ENCODE measurements at places on chromosomes 16 and 17.

DNA sequence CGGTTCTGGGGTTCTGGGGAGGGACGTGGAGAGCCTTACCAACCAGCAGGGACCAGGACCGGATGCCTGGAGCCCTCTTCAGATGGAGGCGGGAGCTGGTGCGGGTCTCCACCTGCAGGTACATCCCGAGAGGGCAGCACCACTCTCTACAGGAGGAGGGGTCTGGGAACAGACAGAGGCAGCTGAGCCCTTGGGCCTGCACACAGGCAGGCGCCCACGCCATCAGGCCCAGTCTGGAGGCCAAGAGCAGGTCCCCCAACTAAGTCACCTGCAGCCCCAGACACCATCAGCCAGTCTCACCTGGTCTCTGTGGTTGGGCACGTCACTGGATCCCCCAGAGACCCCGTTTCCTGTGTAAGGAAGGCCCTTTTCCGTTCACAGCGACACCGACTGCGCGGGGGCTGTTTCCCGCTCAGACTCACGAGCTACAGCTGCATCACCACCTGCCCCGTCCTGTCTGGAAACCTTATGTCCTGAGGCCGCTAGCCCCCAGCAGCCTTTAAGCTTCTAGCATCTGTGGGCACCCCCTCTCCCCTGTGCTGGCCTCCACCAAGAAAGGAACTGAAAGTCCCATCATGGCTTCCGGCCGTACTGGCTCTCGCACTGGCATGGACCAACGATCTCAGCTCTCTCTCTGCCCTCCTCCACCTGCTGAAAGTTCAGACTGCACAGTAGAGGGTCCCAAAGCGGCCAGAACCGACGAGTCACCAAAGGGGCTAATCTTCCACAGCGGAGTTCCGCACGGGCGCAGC lies 1.2 kb downstream of the CYBC1 start:
- H3K27me3 ChIP-seq: no peaks in the 10 kb centered on the region
- H3K4me3 ChIP-seq: peak overlapping the region; percentile 72
- H3K4me1 ChIP-seq: peaks cover 20% of the 10 kb centered on the region

DNA sequence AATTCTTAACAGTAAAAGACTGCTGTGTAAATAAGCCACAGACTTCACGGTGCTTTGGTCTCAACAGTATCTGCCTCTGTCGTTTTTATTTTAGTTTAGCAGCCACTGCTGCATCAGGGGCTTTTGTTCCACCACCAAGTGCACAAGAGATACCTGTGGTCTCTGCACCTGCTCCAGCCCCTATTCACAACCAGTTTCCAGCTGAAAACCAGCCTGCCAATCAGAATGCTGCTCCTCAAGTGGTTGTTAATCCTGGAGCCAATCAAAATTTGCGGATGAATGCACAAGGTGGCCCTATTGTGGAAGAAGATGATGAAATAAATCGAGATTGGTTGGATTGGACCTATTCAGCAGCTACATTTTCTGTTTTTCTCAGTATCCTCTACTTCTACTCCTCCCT lies 7.9 kb downstream of the HERPUD1 start:
- no peak for DNase-seq
- no peaks in the 10 kb centered on the region for H3K4me1 ChIP-seq
- no peak overlapping the region for H3K4me3 ChIP-seq
- H3K27ac ChIP-seq: no peak overlapping the region

DNA sequence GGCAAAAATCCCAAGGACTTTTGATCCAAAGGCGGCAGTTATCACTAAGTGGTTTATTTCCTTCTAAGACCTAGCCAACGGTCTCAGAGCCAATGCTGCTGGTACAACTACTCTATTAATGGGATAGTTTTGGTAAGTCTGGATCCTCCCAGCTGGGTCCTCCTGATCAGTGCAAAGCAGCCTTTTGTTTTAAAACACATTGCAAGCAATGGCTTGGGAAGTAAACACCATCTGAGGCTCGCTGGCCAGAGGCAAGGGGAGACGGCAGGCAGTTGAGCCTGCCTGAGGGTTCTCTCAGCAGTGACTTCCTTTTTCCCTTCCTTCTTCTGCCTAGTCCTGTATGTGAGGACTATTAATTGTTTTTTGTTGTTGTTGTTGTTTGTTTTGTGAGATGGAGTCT lies 1.6 kb upstream of the SLC5A10 start:
- no peaks in the 10 kb centered on the region for H3K36me3 ChIP-seq
- no peak for DNase-seq
- no peaks in the 10 kb centered on the region for H3K4me1 ChIP-seq

DNA sequence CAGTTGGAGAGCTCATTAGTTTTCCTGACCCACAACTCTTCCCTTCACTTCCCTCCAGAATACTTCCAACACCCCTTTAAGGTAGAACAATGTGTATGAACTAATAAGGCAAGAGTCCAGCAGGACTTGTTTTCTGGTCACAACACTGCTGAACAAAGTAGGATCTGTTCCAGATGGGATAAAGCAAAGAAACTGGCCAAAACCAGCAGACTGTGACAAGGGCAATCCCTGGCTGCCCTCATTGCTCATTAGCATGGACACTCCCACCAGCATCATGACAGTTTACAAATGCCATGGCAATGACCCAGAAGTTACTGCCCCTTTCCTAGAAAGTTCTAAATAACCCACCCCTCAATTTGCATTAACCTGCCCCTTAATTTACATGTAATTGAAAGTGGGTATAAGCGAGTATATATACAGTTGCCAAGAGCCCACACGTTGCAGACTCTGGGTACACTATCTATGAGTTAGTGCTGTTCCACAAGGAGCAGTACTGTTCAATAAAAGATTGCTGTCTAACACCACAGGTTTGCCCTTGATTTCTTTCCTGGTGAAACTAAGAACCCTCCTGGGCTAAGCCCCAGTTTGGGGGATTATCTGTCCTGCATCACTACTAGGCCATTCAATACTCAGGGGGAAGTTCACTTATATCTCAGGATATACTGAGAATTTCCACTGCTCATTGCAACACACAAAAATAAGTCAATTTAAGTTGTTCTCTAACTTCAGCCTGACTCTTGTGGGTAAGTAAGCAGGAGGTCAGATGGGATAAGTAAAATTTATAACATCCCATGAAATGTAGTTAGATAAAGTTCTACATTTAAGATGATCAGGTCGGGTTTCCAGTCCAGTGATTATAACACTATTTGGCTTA lies 82.3 kb downstream of the SSH2 start:
- H3K27me3 ChIP-seq: no peaks in the 10 kb centered on the region
- no peak for DNase-seq
- H3K27ac ChIP-seq: no peak overlapping the region
- H3K4me1 ChIP-seq: no peaks in the 10 kb centered on the region

DNA sequence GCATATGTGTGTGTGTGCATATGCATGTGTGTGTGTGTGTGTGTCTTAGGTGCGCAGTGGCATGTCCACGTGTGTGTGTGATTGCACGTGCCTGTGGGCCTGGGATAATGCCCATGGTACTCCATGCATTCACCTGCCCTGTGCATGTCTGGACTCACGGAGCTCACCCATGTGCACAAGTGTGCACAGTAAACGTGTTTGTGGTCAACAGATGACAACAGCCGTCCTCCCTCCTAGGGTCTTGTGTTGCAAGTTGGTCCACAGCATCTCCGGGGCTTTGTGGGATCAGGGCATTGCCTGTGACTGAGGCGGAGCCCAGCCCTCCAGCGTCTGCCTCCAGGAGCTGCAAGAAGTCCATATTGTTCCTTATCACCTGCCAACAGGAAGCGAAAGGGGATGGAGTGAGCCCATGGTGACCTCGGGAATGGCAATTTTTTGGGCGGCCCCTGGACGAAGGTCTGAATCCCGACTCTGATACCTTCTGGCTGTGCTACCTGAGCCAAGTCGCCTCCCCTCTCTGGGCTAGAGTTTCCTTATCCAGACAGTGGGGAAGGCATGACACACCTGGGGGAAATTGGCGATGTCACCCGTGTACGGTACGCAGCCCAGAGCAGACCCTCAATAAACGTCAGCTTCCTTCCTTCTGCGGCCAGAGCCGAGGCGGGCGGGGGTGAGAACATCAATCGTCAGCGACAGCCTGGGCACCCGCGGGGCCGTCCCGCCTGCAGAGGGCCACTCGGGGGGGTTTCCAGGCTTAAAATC lies 47.6 kb downstream of the IL21R start:
- H3K4me3 ChIP-seq: no peak overlapping the region
- no peaks in the 10 kb centered on the region for H3K4me1 ChIP-seq
- DNase-seq: no peak
- H3K27ac ChIP-seq: no peak overlapping the region

GRCh38 chr17:7740481-7741001 lies 23.0 kb downstream of the DNAH2 start:
- DNase-seq: no peak
- no peak overlapping the region for H3K27ac ChIP-seq
- H3K4me1 ChIP-seq: no peaks in the 10 kb centered on the region
- H3K36me3 ChIP-seq: no peaks in the 10 kb centered on the region

- no peak overlapping the region for H3K4me3 ChIP-seq
- no peak overlapping the region for H3K27ac ChIP-seq
- no peaks in the 10 kb centered on the region for H3K27me3 ChIP-seq
- no peak for DNase-seq
Measured at GRCh38 chr17:68807998-68808772, 147.0 kb downstream of the ABCA8 start.

- no peak overlapping the region for H3K4me3 ChIP-seq
- no peaks in the 10 kb centered on the region for H3K27me3 ChIP-seq
- H3K4me1 ChIP-seq: no peaks in the 10 kb centered on the region
- H3K27ac ChIP-seq: no peak overlapping the region
- DNase-seq: no peak
- no peaks in the 10 kb centered on the region for H3K36me3 ChIP-seq
Measured at GRCh38 chr17:43962479-43962878, 8.7 kb upstream of the PYY start.

GRCh38 chr16:12082226-12082887 lies 105.8 kb downstream of the SNX29 start:
- no peaks in the 10 kb centered on the region for H3K27me3 ChIP-seq
- no peaks in the 10 kb centered on the region for H3K36me3 ChIP-seq
- no peak overlapping the region for H3K27ac ChIP-seq
- peak; percentile 39 for DNase-seq

GRCh38 chr16:46822270-46822669 lies 8.7 kb downstream of the C16orf87 start:
- no peaks in the 10 kb centered on the region for H3K27me3 ChIP-seq
- H3K4me1 ChIP-seq: no peaks in the 10 kb centered on the region

DNA sequence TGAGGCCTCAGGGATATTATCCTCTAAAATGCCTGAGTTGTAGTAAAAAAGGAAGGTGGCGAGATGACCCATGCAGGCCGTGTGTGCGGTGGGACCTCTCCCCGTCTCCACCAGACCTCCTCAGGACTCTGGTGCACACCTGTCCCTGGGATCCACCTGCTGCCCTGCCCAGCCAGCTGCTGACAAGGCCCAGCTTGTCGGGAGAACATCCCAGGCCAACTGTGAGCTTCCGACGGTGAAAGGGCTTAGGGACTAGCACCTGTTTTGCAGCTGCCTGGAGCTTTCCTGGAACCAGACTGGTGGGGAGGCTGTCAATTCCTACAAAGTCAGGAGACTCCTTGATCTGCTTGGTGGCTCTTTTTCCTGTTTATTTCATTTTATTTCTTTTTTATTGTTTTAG lies 11.6 kb downstream of the IL34 start:
- no peak for DNase-seq
- H3K4me3 ChIP-seq: no peak overlapping the region
- H3K27me3 ChIP-seq: no peaks in the 10 kb centered on the region
- H3K27ac ChIP-seq: no peak overlapping the region
- no peaks in the 10 kb centered on the region for H3K4me1 ChIP-seq

GRCh38 chr16:17566075-17566474 lies 95.3 kb upstream of the XYLT1 start:
- H3K36me3 ChIP-seq: no peaks in the 10 kb centered on the region
- H3K27me3 ChIP-seq: no peaks in the 10 kb centered on the region
- no peaks in the 10 kb centered on the region for H3K4me1 ChIP-seq

GRCh38 chr17:54882950-54883349 lies 17.7 kb upstream of the TOM1L1 start:
- H3K4me1 ChIP-seq: no peaks in the 10 kb centered on the region
- no peak overlapping the region for H3K27ac ChIP-seq
- DNase-seq: no peak
- H3K4me3 ChIP-seq: no peak overlapping the region
- no peaks in the 10 kb centered on the region for H3K36me3 ChIP-seq
- H3K27me3 ChIP-seq: no peaks in the 10 kb centered on the region

GRCh38 chr16:67509016-67509415 lies 19.6 kb upstream of the RIPOR1 start:
- DNase-seq: no peak
- H3K4me3 ChIP-seq: no peak overlapping the region
- no peaks in the 10 kb centered on the region for H3K27me3 ChIP-seq
- no peak overlapping the region for H3K27ac ChIP-seq
- no peaks in the 10 kb centered on the region for H3K4me1 ChIP-seq

DNA sequence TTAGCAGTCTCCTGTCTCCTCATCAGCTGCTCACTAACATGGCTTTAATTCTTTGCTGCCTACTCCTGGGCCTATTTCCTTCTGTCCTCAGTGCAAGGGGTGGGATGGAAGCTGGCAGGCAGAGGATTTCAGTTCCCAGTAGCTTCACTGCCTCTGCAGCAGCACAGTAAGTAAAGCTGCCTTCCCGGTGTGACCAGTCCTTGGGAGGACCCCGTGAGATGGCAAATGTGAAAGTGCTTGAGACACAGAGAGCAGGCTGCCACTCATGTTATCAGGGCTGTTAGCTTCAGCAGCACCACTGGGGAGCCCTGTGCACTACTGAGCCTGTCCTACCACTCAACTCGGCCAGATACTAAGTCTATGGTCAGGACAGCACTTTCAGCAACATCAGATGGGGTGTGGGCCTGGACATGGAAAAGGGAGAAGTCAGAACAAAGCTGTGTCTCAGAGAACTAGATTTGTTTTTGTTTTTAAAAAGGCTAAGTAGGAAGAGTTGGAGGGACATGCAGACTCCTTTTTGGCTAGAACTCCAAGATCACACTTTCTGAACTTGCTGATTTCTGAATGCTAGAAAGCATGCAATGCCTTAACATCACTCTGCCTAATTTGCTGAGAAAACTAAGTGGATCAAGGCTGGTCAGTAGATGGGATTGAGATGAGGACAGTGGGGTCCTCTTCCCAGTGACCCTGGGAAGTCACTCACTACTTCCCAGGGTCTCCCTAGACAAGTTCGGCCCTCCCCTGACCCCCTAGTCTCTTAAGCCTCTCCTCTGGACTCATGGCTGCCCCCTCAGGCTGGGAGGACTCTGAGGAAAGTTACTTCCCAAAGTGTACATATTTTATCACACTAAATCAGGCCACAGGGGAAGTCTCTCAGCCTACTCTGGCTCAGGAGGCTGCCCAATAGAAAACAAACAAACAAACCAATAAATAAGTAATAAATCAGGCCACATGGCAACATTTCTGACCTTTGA lies 1.1 kb downstream of the ACSF2 start:
- H3K36me3 ChIP-seq: no peaks in the 10 kb centered on the region
- peaks cover 9% of the 10 kb centered on the region for H3K4me1 ChIP-seq
- no peak for DNase-seq
- peak overlapping the region; percentile 85 for H3K4me3 ChIP-seq
